Stimulated activated CD4-positive, alpha-beta T cell treated with anti-CD3 and anti-CD28 coated beads, Interleukin-2, amount 100 ng/mL, for 24 hours (primary cell): ENCODE measurements at places on chromosomes 2 and 18.
A peak's percentile ranks its signal among the peaks of the same experiment; 100 is the strongest.

DNA sequence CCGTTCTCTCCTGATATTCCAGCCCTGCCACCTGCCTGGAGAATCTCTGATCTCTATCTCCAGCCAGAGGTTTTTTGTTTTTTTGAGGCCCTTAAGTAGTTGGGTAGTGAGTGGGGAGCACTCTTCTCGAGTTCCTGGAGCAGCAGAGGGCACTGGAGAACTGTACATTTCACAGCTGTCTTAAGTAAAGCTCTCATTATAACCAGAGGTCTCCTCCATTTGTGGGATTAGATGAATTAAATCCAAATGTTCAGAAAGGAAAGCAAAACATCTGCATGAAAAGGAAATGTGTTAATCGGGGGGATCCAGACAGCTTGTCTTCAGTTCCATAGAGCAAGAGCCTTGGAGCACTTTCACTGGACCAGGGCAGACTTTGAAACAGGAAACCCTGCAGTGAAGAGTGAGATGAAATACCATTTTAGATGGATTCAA is 32.8 kb downstream of the AOX1 start:
- no peak for DNase-seq

DNA sequence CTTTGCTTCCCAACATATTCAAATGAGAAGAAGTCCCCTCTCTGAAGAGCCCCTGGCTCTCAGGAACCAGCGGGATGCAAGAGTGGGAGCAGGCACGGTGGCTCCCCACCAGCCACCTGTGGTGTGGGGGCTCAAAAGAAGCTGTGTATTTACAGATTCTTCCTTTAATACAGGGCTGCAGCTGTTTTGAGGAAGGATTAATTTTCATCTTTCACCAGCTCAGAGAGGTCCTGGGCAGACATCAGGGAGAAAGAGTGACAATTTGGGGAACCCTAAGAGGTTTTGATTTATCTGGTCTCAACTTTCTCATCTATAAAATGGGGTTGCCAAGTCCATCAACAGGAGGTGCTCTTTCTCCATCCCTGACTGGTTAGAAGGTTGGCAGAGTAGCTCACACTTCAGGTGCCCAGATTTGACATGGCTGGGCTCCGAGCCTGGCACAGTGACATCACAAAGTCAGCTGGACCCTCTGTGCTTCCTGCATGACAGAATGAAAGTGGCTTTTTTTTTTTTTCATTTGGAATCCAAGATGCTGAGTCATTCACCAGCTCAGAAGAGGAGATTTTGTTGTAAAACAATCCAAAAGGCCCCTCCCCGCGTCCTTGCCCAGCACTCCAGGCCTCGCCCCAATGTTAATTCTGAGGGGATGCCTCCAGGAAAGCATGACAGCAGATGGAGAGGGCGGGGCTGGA is 15.5 kb upstream of the SIX2 start:
- no peak for DNase-seq

- peak; percentile 44 for DNase-seq
Observed at GRCh38 chr2:30366199-30366691, 80.8 kb upstream of the LCLAT1 start.

GRCh38 chr2:102367331-102367971 is 11.9 kb downstream of the IL18R1 start:
- DNase-seq: no peak

DNA sequence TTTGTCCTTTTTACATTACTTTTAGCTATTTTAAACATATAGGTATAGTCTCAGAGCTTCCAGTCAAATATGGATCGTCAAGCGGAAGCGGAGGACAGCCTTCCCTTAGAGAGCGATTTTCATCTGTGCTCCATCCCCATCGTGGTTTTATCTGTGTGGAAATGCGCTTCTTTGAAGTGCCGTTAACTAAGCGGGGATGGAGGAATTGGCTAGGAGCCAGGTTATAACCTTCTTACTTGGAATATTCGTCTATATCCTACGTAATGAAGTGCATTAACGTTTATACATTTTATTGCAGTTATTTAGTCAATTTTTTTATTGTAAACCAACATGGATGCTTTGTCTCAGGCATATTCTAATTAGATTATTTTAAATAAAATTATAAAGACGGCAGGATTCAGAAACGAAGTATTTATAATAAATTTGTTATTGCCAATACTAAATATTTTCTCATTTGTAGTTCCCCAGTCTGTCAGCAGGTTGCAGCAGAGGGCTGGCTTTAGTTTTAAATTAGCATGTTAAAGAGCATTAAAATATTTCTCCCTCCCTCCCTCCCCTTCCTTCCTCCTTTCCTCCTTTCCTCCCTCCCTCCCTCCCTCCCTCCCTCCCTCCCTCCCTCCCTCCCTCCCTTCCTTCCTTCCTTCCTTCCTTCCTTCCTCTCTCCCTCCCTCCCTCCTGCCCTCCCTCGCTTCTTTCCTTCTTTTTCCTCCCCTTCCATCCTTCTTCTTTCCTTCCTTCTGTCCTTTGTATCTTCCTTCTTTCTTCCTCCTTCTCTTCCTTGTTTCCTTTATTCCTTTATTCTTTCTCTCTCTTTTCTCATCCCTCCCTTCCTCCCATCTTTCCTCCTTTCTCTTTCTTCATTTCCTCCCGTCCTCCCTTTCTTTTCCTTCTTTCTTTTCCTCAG is 80.6 kb upstream of the DOCK10 start:
- DNase-seq: peak; percentile 31

GRCh38 chr2:233448220-233448559 is 93.9 kb downstream of the DGKD start:
- no peak for DNase-seq

- DNase-seq: no peak
Observed at GRCh38 chr2:177741866-177742265, 330.7 kb downstream of the PDE11A start.

GRCh38 chr2:183291436-183291835 is 167.2 kb downstream of the NUP35 start:
- no peak for DNase-seq

DNA sequence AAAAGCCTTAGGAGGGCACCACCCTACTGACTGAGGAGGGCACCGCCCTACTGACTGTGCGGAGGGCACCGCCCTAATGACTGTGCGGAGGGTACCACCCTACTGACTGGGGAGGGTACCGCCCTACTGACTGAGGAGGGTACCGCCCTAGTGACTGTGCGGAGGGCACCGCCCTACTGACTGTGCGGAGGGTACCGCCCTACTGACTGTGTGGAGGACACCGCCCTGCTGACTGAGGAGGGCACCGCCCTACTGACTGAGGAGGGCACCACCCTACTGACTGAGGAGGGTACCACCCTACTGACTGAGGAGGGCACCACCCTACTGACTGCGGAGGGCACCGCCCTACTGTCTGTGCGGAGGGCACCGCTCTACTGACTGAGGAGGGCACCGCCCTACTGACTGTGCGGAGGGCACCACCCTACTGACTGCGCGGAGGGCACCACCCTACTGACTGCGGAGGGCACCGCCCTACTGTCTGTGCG is 150.2 kb upstream of the NFATC1 start:
- DNase-seq: no peak

- no peak for DNase-seq
Observed at GRCh38 chr2:173079973-173080860, 4.6 kb downstream of the MAP3K20 start.

DNA sequence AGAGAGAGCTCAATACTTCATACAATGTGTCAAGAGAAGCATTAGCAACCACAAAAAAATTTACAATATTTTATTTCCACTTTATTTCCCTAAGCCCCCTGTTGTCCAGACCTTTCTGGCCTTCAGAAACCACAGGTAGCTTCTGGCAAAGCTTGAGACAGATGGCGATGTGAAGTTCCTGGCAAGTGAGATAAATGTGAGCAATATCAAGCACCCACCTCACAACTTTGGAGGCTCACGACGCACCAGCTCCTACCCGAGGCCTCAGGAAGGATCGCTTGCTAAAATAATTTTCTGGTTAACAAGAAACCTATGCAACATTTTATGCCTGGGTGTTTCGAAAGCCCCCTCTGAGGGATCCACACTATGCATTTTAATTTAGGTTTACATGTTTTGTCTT is 158.1 kb upstream of the CHAC2 start:
- no peak for DNase-seq

DNA sequence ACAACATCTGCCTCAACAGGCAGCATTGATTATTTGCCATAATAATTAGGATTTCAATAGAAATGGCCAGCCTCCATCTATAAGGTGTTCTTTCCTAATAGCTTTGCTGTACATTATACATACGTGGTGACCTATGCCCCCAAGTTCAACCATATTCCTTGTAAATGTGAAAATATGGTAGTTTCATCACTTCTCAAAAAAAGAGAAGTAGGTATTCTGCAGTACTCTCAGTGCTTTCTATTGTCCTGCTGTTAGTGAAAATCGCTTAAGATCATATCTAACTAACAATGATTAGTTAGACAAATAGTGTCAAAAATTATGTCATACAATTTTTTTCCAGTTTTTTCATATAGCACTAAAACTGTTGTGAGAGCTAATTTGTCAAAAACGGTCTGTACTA is 79.6 kb downstream of the SLC4A10 start:
- no peak for DNase-seq

- no peak for DNase-seq
Observed at GRCh38 chr18:46481847-46482245, 175.2 kb downstream of the LOXHD1 start.

- DNase-seq: no peak
Observed at GRCh38 chr2:238776003-238776760, 71.7 kb upstream of the TWIST2 start.

DNA sequence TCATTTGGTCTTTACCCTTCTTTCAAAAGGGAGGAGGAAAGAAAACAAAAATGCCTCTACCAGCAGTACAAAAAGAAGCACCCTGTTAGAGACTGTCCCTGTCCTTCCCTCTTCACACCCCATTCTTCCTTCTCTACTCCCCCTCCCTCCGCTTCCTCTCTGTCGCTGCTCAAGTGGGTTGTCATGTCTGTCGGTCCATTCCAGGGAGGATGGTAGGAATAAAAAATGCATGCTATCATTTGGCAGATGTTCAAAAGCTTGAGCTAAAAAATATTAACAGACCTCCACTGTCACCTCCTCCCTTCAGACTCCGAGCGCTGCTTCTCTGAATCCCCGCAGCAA is 482.0 kb downstream of the BCL11A start:
- no peak for DNase-seq

GRCh38 chr18:44896846-44897245 is 216.2 kb downstream of the SETBP1 start:
- DNase-seq: no peak

- no peak for DNase-seq
Observed at GRCh38 chr2:172090044-172090961, 5.0 kb downstream of the DLX1 start.

GRCh38 chr2:203994735-203995134 is 58.2 kb downstream of the ICOS start:
- DNase-seq: no peak

GRCh38 chr18:38602341-38602740 is 1036.7 kb upstream of the CELF4 start:
- no peak for DNase-seq

GRCh38 chr2:235539773-235540172 is 45.9 kb downstream of the AGAP1 start:
- DNase-seq: no peak

DNA sequence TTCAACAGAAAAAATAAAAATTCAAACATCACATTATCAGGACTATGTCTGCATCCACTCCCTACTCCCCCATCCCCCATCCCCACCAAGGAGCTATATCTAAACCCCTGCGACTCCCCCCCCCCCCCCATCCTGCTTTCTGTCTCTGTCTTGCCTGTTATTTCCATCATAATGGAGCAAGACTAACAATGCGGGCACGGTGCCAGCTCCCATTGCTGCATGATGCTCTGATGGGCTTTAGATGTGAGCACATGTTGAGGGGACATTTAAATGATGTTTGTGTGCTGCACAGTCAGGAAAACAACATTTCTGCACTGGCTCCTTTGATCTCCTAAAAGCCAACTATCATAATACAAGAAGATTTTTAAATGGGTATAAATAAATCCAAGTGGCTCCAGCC is 644.2 kb upstream of the SETBP1 start:
- DNase-seq: no peak

DNA sequence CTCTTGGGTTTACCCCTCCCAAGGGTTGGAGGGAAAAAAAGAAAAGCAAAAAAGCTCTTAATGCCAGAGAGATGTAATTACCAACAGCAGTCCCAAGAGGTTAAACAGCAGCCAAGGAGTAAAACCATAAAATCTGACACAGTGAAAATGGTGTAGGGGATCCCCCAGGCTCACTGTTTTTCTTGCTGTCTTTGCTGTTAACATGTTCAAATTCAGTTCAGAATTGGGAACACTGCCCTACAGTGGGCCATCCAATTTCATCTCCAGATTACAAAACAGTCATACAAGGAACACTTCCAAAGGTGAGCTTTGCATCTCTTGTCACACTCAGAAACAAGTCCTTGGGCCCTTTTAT is 54.5 kb downstream of the PLEKHM3 start:
- DNase-seq: no peak

DNA sequence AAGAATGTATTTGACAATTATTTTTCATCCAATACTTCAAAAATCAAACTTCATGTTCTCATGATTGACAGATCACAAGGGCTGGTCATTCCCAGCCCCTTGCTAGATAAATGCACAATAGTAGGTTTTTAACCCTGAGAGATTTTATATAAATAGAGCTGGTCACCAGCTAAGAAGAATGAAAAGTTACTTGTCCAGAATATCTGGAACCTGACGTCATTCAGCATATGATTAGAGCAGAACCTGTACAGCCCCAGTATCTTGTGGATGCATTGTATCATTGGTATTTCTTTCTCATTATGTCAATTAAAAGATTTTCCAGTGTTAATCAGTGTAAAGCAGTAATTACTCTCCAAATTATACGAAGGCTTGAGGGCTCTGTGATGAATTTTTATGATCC is 202.8 kb upstream of the RND3 start:
- DNase-seq: no peak

DNA sequence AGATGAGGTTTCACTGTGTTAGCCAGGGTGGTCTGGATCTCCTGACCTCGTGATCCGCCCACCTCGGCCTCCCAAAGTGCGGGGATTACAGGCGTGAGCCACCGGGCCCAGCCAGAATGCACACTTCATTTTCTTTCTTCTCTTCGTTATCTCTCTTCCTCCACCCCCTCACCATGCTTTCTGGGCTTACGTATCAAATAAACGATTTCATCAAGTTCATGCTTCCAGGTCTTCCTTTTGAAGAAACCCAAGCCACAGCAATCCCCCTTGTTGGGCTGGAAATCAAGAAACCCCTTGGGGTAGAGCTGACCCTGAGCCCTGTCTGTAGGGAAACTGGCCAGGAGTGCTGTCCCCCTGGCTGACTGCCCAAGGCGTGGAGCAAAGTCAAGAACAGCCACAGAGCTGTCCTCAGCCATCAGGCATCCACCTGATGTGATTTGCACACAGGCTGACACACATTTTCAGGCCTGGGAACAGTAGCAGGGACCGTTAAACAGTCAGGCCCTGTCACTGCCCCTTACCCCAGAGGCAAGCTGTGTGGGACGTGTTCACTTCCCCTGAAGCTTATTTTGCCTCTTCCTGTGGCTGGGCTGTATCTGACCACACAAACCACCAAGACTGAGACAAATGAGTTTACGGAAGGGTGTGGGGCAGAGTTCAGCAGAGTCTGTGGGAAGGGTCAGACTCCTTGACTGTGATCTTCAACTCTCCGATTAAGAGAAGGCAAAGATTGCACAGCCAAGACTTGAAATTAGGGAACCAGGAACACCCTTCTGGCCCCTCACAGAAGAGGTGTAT is 15.1 kb upstream of the NMUR1 start:
- DNase-seq: peak; percentile 64

GRCh38 chr18:37565101-37565976 is at the start of gene CELF4:
TSS of gene CELF4 (minus strand) at chr18:37565798.
- DNase-seq: no peak

- no peak for DNase-seq
Observed at GRCh38 chr2:24658531-24659202, 134.5 kb downstream of the PTRHD1 start.
